Activated CD8-positive, alpha-beta T cell treated with anti-CD3 and anti-CD28 coated beads for 36 hours (primary cell): ENCODE measurements at places on chromosomes 6 and 20. TPM values are rescaled to one million over a fixed set of nuclear protein-coding genes. Genes with fewer than 3 reads are reported as not detected.

- no peak for DNase-seq
Observed at GRCh38 chr6:134764741-134765140, 185.2 kb downstream of the ALDH8A1 start.

GRCh38 chr6:41344876-41345275 lies 9.5 kb downstream of the NCR2 start:
- peak; percentile 70 for DNase-seq

DNA sequence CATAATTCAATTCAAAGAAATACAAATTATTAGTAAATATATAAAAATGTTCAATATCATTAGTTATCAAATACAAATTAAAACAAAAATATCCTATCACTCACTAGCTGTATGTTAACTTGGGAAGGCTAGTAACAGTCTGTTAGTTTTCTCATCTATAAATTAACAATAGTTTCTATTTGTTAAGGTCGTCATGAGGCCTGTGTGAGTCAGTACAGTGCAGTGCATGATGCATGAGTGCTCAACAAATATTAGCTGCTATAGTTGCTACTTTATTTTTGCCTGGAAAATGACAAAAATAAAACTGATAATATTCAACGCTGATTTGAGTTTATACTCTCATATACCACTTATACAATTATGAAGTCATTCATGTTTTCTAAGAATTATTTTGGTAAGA lies 401.6 kb upstream of the RUNX2 start:
- peak; percentile 15 for DNase-seq

DNA sequence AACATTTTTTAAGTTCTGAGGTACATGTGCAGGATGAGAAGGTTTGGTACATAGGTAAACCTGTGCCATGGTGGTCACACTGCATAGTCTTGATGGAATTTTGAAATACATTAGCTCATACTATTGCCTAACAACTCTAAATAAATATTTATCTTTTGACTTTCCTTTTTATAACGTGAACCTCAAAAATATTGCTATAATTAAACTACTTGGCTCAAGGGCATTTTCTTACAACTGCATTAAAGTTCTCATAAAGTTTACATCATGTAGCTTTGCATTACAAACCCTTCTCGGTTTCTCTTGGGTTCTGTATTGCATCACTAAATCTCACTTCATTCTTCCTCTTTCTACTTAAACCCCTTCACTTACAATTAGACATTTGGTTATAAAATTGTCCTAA lies 636.0 kb upstream of the PTCHD4 start:
- DNase-seq: no peak

DNA sequence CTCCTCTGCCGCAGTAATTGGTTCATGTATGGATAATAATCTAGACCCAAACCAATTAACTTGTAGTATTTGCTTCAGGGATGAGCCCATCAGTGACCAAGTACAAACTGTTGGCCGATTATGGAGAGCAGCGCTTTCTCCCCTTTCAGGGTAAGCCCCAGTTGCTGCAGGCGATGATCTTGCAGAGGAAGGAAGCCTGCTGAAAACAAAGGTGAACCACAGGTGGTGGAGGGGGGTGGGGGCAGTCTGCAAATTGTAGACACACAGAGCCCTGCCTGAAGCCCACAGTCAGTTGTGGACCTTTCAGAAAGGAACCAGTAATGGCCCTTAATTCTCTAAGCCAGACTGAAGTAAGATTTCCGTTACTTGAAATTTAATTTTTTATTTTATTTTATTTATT lies 167.9 kb upstream of the JARID2 start:
- DNase-seq: no peak

GRCh38 chr6:119129148-119129967 lies 50.9 kb upstream of the FAM184A start:
- peak; percentile 13 for DNase-seq

GRCh38 chr6:5937936-5938706 lies 68.6 kb downstream of the NRN1 start:
- DNase-seq: no peak

- DNase-seq: no peak
Observed at GRCh38 chr6:1817033-1817761, 207.5 kb downstream of the FOXC1 start.

DNA sequence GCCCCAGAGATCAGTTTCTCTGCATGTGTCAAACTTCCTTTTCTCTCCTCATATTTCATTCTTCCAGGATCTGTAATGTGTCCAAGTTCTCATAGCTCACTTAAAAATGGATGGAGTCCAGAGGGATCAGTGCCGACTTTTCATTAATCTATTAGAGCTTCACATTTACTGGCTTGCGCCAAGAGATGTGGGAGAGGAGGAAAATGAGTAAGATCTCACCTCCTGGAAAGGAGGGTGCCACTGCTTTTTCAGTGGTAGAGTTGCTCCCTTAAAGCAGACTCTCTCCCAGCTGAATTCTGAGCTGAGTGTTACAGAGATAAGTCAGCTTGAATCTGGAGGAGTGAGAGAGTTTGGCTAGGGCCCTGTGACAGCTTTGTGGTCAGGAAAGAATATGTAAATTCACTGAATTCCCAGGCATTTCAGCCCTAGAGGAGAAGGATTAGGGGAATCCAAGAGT lies 175.9 kb downstream of the SOX4 start:
- no peak for DNase-seq

GRCh38 chr6:134774201-134774638 lies 175.7 kb downstream of the ALDH8A1 start:
- DNase-seq: no peak

GRCh38 chr20:20741087-20742045 lies 28.9 kb upstream of the RALGAPA2 start:
- DNase-seq: no peak

The NPEPL1 gene
- total RNA-seq: 17.1 TPM

The HCRTR2 gene
- not detected for total RNA-seq

DNA sequence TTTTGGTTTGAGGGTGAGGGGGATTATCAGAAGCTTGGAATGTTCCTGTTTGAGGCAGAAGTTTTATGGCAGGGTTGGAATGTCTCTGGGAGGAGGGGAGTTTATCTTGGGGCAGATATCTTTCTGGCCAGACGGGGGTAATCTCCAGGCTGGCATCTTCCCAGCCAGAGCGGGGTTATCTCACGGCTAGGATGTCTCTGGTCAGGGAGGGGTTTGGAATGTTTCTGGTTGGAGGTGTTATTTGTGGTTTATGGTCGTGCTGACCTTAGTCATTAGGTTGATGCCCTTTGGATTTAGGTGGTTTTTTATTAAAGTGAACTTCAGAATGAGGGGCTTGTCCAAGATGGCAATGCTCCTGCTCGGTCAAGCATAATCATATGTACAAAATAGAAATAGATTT lies 14.8 kb downstream of the PGK2 start:
- DNase-seq: no peak

The PRSS16 gene
- 1.9 TPM for total RNA-seq

GRCh38 chr6:105880030-105880492 lies 206.1 kb upstream of the PRDM1 start:
- peak; percentile 51 for DNase-seq

The ITPA gene
- total RNA-seq: 56.3 TPM
